ENCODE measurements at places on chromosomes 4 and X. TPM values are rescaled to one million over a fixed set of nuclear protein-coding genes. Genes with fewer than 3 reads are reported as not detected.

SULT1E1 gene
- 14.5 TPM for polyA plus RNA-seq

ZFP42 gene
- not detected for polyA plus RNA-seq

MMRN1 gene
- polyA plus RNA-seq: 6.4 TPM

FHIP1A gene
- polyA plus RNA-seq: 1.0 TPM

FRG2 gene
- not detected for polyA plus RNA-seq

PRDM8 gene
- 1.1 TPM for polyA plus RNA-seq

TAF7L gene
- 0.24 TPM for polyA plus RNA-seq

SPANXD gene
- polyA plus RNA-seq: not detected

FGD1 gene
- polyA plus RNA-seq: 14.2 TPM

UGT2B17 gene
- not detected for polyA plus RNA-seq

UGT2B11 gene
- polyA plus RNA-seq: not detected

AREG gene
- 4.5 TPM for polyA plus RNA-seq

OCIAD1 gene
- polyA plus RNA-seq: 403 TPM

EXOC1 gene
- polyA plus RNA-seq: 20.7 TPM

HTRA3 gene
- polyA plus RNA-seq: 1.6 TPM

KDM6A gene
- 15.8 TPM for polyA plus RNA-seq

Data from adrenal gland (tissue), 19 donors.